Large intestine (tissue), 12 donors: ENCODE measurements at places on chromosomes 12 and 14. TPM values are rescaled to one million over a fixed set of nuclear protein-coding genes. Genes with fewer than 3 reads are reported as not detected.

ARMH4 gene
- polyA plus RNA-seq = 3.8 TPM

RNASE4 gene
- polyA plus RNA-seq = 37.1 TPM

FSCB gene
- polyA plus RNA-seq = not detected

- no peak overlapping the region for H3K27ac ChIP-seq
- H3K4me3 ChIP-seq = peak overlapping the region; percentile 11
- no peaks in the 10 kb centered on the region for H3K27me3 ChIP-seq
Observed at GRCh38 chr14:64764641-64765520, 60.7 kb downstream of the PLEKHG3 start.

DNA sequence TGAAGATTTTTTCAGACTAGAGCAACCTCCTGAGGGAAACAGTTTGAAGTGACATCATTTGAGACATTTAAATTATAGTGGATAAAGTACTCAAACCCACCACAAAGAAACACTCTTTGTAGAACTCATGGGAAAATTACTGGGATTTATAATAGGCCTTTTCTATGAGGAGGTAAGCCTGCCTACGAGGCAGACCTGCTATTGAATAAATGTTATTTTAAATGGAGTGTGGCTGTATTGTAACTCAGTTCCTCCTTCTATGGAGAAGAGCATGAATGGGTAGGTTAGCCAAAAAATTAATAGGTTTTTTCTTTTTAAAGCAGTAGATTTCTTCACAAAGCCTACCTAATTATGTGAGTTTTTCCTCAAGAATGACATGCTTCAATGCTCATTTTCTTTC lies 63.7 kb upstream of the PLEKHA5 start:
- no peak for DNase-seq
- H3K27me3 ChIP-seq = no peaks in the 10 kb centered on the region
- H3K36me3 ChIP-seq = no peaks in the 10 kb centered on the region
- no peak overlapping the region for H3K4me3 ChIP-seq
- no peak overlapping the region for H3K27ac ChIP-seq
- H3K4me1 ChIP-seq = peaks cover 13% of the 10 kb centered on the region

GRCh38 chr14:67763158-67763822 lies 53.1 kb downstream of the ZFYVE26 start:
- peaks cover 73% of the 10 kb centered on the region for H3K36me3 ChIP-seq
- DNase-seq = peak; percentile 78
- no peak overlapping the region for H3K4me3 ChIP-seq
- H3K4me1 ChIP-seq = peaks cover 14% of the 10 kb centered on the region

DNA sequence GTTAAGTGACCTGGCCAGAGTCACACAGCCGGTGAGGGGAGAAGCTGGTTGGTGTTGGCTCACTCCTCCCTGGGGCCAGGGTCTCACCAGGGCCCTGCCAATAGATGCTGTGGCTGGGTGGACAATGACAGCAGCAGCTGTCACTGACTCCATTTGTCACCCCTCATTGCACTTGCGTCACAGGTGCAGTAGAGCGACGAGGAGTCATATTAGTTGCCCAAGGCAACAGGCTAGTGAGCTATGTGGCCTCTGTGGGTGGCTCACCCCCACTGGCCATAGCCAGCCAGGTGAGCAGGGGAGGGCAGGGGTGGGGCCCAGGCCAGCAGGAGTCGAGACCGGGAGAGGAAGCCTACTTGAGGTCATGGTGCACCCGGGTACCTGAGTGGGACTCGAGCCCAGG lies 9.7 kb downstream of the SLC25A47 start:
- no peak overlapping the region for H3K4me3 ChIP-seq
- no peak for DNase-seq
- H3K4me1 ChIP-seq = peaks cover 6% of the 10 kb centered on the region
